Germinal center (tissue), 1 donor: ENCODE measurements at places on chromosomes 3 and 15.

GRCh38 chr15:41263891-41264351 lies 32.9 kb downstream of the CHP1 start:
- no peak for DNase-seq

DNA sequence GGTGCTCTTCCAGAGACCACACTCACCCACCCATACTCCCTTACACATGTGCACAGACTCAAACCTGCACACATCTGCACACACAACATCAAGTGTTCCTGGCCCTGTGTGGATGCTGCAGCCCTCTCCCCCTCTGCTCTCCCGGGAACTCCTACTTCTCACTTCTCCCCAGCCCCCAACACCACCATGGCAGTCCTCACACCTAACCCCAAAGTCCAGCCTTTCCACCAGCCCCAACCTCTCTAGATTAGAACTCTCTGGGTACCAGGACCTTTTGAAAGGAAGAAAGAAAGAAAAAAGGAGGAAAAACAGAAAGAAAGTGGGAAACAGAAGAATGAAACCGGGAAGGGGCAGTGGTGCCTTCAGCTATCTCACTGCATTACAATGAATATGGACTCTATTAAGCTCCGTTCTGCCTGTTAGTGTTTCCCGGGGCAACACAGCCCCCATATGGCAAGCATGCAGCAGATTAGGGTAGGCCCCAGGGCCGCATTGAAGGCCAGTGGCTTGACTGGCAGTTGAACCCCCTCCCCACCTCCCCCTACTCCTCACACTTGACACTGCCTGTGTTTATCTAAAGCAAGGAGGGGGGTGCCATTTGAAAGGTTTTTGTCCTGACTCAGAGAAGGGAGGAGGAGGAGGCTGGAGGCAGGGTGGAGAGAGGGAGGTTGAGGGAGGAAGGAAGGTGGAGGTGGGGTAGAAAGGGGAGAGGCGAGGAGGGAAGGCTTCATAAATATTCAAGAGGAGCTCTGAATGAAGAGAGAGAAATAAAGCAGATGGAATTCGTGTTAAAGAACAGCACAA lies 30.1 kb downstream of the BOC start:
- no peak for DNase-seq

DNA sequence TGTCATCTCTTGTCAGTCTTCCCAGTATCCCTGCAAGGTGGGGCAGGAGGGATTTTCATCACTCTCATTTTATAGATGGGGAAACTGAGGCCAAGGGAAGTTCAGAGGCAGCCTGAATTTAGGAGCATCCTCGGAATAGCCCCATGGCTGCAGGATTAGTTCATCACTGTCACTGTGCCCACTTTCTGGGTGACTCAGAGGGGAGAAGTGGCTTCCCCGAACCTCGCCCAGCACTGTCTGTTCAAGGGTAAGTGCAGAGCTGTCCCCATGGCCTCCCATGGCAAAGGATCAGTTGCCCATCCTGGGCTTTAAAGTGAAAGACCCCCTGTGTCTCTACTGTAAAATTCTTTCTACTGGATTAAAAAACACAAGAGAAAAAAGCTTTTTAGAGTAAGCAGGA lies 60.0 kb upstream of the SEC13 start:
- DNase-seq: no peak

GRCh38 chr3:10234526-10235230 lies 13.6 kb upstream of the TATDN2 start:
- no peak for DNase-seq

GRCh38 chr15:78641102-78641748 lies at the start of gene CHRNB4:
Gene CHRNB4 (minus strand): TSS chr15:78641210. CDS start chr15:78641133, 77 bp downstream.
- DNase-seq: peak; percentile 46
